NCI-H2029 treated with DMSO at 0.1 percent for 48 hours (cell line): ENCODE measurements at places on chromosomes 1 and 21.

- DNase-seq: no peak
Observed at GRCh38 chr1:223175032-223175431, 32.0 kb upstream of the TLR5 start.

- DNase-seq: peak; percentile 84
Observed at GRCh38 chr1:202023001-202023433, 12.6 kb downstream of the ELF3 start.

- no peak for DNase-seq
Observed at GRCh38 chr1:41518471-41518870, 34.0 kb upstream of the EDN2 start.

GRCh38 chr1:159040893-159041724 lies 31.4 kb downstream of the IFI16 start:
- no peak for DNase-seq

- no peak for DNase-seq
Observed at GRCh38 chr1:83500987-83501591, 497.8 kb downstream of the TTLL7 start.

DNA sequence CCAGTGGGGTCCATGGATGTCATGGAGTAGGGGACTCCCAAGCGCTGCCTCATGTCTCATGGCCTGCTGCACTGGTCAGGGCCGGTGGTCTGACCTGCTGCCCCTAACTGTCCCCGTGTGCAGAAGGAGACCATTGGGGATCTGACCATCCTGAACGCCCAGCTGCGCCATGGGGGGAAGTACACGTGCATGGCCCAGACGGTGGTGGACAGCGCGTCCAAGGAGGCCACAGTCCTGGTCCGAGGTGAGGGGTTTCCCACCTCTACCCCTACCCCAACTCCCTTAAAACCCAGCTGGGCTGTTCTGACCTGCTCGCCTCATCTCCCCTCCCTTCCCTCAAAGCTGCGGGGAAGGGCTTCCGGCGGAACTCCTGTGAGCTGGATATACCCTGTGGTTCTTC lies 18.6 kb downstream of the TMEM81 start:
- no peak for DNase-seq

DNA sequence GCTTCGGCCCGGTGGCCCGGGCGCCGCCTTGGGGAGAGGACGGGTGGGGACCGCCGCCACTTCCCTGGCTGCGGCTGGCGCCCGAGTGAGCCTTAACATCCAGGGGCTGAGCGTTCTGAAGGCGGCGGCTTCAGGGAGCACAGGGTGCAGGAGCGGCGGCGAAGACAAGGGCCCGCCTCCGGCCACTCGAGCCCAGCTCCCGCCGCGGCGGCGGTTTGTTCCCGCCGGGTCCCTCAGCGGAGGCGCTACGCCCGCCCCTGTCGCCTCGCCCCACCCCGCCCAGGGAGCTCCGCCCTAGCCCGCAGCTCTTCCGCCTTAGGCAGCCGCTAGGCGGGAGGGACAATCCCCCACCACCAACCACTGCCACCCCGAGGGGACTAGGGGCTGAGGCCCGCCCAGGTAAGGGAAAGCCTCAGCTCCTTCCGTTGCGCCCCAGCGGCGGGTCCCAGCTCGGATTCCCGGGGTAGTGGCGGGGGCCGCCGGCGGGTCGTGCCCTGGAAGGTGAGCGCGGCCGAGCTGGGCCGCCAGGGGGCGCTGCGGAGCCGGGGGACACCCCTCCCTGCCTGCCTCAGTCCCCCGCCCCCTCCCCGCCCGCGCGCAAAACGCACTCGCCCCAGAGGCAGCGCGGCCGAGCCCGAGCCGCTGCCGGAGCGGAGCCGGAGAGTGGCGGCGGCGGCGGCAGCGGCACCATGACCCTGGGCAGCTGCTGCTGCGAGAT lies at the start of gene FOXD2:
Gene FOXD2 (plus strand): TSS at position 598 of the 718 bp plus-strand sequence. CDS start 92 bp downstream, at position 690.
- DNase-seq: peak; percentile 80

DNA sequence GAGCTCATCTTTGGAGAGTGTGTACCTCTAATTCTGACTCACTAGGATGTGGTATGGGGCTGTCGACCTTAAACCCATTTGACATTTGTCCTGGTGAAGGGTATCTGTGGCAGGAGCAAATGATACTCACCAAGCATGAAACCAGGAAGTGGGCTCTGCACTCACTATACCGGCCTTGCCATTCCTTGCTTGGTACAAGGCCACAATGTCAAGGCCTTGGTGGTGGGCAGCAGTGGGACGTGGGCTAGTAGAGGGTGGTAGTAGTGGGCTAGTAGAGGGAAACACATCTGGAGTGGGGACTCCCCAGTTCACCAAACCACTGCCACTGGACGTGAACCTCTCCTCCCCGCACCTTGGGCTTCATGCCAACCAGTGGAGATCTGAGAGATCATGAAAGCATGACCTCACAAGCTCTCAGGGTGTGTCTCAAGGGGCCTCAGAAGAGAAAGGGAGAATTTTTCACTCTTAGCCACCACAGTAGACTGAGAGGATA lies 11.5 kb downstream of the TNFSF4 start:
- DNase-seq: no peak

- DNase-seq: no peak
Observed at GRCh38 chr21:37408464-37409193, 42.1 kb downstream of the DYRK1A start.

GRCh38 chr1:201676197-201676596 lies 137.3 kb downstream of the NAV1 start:
- no peak for DNase-seq

GRCh38 chr1:59686574-59686973 lies 128.2 kb upstream of the HOOK1 start:
- no peak for DNase-seq

GRCh38 chr1:191993549-191993948 lies 164.7 kb upstream of the RGS18 start:
- DNase-seq: no peak

DNA sequence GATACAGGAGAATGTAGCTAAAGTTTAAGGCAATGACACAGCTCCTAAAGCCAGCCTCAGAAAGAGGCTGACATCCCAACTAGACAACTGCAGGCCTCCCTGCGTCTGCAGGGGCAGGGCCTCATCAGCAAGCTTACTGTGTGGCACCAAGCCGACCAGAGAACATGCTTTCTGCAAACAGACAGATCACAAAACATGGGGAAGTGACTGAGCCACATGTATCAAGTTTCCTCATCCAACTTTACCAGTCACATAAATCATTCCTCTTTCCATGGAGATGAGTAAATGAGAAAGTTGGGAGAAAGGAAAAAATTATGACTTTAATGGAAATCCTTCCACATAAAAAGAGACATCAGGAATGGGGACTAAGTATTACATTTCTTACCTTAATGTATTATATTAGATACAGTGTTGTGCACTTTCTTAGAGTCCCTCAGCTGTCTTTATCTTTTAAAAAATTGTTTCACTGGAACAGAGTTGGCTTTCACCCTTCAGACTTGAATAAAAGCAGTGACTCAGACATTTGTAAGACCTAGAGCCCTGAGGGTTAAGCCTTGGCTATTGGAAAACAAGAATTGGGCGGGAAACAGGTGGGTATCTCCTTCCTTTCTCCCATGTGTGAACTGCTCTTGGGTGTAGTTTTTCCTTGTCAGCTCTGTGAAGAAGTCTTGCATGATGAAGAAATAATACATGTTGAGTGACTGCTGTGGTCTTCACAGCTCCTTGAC lies 305.7 kb upstream of the SNX7 start:
- DNase-seq: no peak

DNA sequence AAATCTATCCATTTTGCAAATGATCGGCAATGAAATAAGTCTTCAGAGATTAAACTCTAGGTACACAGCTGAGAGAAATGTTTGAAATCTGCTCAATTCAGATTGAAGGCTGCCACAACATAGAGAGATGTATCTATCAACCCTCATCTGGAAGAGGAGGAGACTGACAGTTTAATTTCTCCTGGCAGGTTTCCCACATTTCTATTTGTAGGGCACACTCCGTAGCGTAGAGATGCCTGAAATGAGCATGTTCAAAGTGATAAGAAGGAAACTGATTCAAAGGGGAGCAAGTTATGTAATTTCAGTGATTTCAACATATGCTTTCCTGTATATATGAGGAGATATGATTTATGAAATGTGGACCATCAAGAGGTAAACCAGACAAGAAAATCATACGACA lies 44.1 kb downstream of the NIBAN1 start:
- DNase-seq: peak; percentile 51

- DNase-seq: no peak
Observed at GRCh38 chr1:204426035-204426436, 14.4 kb upstream of the PPP1R15B start.

DNA sequence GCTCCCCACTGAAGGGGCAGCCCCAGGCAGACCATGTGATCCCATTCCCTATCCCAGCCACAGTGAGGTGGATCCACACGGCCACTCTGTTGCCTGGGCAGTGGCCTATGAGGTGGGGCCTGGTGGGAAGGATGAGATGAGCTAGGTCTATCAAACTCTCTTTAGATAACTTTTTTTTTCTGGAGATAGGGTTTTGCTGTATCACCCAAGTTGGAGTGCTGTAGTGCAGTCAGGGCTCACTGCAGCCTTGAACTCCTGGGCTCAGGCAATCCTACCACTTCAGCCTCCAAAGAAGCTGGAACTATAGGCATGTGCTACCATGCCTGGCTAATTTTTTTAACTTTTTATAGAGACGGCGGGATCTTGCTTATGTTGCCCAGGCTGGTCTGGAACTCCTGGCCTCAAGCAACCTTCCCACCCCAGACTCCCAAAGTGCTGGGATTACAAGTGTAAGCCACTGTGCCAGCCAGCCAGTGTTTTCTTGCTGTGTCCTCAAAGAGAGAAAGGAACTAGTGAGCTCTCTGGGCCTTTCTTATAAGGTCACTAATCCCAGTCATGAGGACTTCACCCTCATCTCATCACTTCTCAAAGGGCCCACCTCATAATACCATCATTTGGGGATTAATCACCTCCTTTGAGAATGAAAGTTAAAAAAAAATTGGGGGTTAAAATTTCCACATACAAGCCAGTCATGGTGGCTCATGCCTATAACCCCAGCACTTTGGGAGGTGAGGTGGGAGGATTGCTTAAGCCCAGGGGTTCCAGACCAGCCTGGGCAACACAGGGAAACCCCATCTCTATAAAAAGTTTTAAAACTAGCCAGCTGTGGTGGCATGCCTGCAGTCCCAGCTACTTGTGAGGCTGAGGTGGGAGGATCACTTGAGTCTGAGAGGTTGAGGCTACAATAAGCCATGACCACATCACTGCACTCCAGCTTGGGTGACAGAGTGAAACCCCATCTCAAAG lies 36.6 kb downstream of the H3-3A start:
- DNase-seq: no peak

GRCh38 chr1:109391626-109392025 lies 6.1 kb downstream of the SORT1 start:
- no peak for DNase-seq

DNA sequence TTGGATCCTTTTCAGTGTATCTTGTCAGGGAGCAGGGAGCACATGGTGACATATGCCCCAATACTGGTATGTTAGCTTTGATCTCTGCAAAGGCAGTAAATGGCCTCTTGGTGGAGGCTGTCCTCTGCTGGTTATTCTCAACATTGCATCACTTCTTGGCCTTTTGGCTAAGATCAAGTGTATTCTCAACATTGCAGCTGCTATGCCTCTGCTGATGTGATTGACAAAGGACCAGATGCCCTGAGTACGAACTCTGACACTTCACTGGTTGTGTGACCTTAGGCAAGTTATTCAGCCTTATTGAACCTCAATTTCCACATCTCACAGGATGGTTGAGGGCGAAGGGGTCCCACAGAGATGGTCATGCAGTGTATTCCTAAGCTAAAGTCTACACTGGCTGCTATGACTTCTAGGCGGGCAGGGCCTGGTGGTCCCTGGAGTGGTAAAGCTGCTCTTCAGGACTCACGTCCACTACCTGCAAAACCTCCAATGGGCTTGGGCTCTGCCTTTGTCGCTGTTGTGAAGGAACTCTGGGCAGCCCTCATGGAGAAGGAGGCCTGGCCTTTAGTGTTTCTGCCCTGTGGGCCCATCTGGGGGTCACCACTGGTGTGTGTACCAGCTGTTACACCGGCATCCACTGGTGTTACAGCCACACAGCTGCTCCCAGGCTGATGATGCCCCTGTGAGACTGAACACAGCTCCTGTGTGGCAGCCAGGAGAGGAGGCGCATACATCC lies 64.8 kb downstream of the DNTTIP2 start:
- DNase-seq: peak; percentile 66

DNA sequence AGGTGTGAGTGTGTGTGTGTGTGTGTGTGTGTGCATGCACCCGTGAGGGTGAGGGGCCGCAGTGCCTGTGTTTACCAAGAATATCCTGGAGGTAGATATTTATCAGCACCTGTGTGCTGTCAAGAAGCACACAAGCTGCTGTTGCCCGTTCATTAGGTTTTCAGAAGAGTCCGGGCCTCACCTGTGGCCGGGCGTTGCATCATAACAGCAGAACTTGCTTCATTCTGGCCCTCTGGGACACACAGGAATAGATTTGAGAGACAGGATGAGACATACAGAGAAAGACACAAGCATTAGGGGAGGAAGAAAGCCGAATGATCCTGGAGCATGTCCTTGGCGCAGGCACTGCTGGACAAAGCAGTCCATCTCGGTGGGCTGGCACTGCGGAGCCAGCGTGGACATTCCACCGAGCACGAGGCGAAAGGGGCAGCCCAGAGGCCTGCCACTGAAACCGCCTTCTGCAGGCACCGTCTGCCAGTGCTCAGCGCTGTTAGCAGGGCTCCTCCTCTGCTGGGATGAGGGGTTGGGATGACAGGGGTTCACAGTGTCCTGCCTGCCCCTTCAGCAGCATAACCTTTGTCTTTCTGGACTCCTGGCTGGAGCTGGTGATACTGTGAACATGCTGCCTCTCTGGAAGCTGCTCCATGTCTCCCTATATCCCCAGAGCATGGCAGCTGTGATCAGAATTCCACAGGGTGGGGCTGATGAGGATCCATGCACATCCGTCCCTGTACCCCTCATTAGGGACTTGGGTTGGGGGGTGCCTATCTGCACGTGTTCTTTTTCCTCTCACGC lies 81.1 kb downstream of the PEX14 start:
- DNase-seq: no peak

GRCh38 chr1:9343269-9343668 lies 50.6 kb downstream of the SPSB1 start:
- no peak for DNase-seq

DNA sequence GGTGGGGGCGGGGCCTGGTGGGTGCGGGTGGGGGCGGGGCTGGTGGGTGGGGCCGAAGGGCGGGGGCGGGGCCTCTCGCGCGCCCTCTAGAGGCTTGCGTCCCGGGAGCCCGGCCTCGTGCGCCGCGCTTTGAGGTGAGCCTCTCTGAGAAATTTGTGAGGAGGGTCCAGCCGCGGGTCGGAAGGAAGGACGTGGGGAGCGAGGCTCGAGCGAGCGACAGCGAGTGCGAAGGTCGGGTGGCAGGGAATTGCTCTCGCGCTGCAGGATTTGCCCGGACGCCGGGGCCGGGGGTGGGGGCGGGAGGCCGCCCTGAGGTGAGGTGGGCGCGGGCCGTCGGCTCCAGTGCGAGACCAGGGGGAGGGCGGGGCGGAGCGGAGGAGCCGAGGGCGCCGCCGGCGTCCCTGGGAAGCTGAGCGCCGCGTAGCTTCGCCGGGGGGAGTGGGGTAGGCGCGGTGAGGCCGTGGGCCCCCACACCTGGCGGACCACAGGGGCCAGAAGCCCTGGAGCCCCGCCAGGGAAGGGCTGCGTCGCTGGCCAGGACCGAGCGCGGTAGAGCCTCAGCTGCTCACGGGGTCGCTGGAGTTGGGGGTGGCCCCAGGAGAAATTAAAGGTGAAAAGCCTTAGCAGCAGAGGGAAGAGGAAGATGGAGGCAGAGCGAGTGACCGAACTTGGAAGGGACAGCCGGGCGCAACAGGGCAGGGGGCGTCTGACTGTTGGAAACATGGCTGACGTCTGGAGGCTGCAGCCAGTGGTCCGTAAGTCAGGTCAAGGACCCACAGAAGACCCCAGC lies 754 bp upstream of the LSS start:
- DNase-seq: peak; percentile 23

GRCh38 chr1:117894078-117894477 lies 35.3 kb downstream of the GDAP2 start:
- no peak for DNase-seq
